ENCODE measurements at places on chromosomes 13 and 19.

DNA sequence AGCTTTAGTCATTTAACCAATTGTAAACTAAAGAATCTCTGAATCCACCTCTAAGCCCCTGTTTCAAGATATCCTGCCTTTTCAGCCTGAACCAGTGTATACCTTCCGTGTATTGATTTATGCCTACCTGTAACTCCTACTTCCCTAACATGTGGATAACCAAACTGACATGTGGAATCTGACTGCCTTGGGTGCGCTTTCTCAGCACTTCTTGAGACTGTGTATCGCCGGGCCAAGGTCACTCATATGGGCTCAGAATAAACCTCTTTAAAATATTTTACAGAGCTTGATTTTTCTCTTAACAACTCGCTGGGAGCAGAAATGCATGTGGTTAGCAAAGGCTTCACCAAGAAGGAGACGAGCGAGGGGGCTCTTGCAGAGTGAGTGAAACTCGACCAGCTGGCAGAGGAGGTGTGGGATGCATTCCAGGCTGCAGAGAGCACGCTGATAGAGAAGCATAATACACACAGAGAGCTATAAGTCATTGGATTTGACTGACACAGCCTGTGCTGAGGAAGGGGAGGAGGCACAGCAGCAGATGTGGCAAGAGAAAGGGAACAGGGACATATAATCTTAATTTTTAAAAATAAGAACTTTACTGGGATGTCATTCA, 268.2 kb upstream of the MAB21L1 start:
- DNase-seq = no peak

DNA sequence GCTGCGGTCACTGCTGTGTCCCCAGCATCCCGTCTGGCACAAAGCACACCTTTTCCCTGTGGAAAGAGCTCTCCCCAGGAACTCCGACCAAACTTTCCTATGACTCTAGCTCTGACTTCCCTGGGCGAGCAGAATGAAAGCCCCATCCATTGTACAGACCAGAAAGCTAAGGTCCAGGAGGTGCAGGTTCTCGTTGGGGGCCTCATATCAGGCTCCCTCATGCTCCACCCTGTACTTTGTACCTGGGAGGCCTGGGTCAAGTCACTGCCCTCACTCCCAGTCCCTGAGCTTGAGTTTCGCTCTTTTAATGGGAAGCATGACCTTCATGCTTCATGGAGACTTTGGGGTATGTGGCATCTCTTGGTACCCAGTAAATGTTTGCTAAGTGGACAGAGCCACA, 18.4 kb downstream of the CYTH2 start:
- no peak for DNase-seq

DNA sequence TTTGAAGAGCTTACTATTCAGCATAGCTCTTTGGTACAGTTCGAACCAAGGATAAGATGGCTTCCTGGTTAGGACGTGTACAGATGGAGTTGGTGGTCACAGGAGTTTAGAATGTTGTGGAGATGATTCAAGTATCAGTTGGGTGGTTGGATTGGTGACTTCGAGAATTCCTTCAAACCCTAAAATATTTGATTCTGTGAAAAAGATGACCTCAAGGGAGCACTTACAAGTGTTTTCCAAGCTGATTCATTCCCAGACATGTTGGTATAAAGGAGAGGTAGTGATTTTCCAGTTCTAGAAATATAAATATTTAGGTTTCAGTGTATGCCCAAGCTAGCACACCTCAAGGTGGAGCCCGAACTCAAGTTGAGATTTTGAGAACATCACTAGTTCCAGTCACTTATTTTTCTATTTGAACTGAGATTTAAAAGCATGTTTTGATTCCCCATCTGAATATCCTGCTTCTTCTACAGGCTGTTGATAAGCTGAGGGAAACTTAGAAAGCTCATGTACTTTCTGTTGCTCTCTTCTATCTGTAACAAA, 306.1 kb downstream of the DCT start:
- DNase-seq = no peak

DNA sequence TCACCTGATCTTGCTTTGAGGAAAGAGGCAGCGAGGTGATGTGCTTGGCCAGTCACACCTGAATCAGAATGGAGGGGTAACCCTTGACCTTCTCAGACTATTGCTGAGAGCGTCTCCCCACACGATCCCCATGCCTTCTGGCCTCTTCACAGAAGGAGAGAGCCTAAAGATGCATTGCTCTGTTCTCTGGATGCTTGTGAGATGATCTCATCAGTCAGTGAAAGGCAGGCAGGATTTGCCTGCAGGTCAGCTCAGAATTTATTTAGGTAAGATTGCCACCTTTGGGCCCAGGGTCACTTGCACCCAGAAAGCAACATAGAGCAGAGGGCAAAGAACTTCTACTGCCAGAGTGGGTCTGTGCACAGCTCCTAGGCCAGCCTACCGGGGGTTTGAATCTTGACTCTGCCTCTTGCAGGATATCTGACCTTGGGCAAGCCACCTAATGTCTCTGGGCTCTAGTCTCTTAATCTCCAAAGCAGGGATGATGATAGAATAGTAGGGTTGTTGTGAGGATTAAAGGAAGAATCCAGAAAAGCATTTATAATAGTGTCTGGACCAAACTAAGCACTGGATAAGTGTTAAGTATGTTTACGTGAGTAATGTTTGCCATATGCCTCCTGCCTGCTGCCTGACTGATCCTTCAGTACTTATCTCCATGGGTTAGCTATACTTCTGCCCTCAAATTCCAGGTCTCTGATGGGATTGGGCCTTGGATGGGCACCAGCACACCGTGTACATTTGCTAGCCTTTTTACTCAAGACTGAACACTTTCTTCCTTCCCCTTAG, 8.4 kb upstream of the FLT1 start:
- DNase-seq = no peak

DNA sequence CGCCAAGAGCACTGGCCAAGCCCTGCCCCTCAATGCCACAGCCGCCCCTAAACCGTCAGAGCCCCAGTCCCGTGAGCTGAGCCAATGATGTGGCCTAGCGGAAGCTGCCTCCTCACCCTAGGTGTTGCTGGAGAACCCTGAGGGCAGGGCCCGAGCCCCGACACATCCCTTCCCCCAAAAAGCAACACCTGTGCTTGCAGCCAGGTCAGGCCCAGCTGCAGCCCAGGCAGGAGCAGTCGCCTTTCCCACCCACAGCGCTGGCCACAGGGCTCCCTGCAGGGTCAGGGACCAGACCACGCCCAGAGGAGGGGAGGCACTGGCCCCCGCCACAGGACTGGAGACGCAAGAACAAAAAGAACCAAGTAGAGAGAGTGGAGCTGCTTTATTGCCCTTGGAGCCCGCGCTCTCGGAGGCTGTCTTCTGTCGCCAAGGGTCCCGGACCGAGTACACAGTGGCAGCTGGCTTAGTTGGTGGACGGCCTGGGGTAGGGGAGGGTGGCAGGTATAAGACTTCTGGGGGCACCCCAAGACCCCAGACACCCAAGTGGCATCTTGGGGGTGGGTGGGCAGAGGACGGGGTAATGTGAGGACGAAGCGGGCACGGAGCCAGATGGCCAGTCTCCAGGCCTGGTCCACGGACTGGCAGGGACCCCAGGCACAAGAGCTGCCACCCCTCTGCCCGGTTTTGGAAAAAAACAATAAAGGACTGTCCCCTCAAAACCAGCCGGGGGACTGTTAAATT, 3.3 kb downstream of the P2RY11 start:
- no peak for DNase-seq

DNA sequence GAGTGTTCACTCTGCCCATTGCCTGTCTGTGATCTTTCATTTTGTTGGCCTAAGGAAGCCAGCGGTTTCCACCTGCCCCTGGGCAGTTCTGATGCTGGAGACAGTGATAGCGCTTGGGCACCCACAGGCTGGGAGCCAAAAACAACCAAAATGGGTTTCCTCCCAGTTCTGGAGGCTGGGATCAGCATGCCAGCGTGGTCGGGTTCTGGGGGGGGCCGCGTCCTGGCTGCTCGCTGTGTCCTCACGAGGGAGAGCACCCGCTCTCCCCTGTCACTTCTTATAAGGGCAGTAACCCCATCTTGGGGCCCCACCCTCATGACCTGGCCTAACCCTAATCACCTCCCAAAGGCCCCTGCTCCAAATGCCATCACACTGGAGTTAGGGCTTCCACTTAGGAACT, 67.9 kb downstream of the RAB20 start:
- DNase-seq = no peak

- no peak for DNase-seq
Observed at GRCh38 chr13:24071423-24072075, 89.0 kb upstream of the SPATA13 start.

GRCh38 chr19:2353159-2353886, 6.7 kb upstream of the TMPRSS9 start:
- no peak for DNase-seq

DNA sequence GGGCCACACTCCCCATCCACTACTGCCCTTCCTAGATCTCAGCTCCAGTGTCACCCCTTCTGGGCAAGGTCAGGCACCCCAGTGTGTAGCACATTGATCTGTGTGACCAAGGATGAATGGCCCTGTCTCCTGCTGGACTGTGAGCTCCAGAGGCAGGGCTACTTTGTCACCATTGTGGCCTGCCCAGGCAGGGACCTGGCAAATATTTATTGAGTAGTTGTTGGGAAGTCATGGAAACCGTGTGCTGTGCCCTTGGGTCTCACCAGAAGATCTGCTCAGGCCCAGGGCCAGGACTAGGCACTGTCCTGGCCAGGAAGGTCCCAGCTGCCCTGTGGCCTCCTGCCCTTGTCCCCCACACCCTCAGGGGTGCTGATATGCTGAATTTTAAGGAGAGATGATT, 10.5 kb downstream of the NACC1 start:
- DNase-seq = no peak

GRCh38 chr13:43979492-43979891, 99.8 kb downstream of the LACC1 start:
- DNase-seq = no peak

GRCh38 chr13:40588101-40588500, 78.3 kb downstream of the FOXO1 start:
- DNase-seq = no peak

- no peak for DNase-seq
Observed at GRCh38 chr19:41263042-41263849, 926 bp upstream of the HNRNPUL1 start.

DNA sequence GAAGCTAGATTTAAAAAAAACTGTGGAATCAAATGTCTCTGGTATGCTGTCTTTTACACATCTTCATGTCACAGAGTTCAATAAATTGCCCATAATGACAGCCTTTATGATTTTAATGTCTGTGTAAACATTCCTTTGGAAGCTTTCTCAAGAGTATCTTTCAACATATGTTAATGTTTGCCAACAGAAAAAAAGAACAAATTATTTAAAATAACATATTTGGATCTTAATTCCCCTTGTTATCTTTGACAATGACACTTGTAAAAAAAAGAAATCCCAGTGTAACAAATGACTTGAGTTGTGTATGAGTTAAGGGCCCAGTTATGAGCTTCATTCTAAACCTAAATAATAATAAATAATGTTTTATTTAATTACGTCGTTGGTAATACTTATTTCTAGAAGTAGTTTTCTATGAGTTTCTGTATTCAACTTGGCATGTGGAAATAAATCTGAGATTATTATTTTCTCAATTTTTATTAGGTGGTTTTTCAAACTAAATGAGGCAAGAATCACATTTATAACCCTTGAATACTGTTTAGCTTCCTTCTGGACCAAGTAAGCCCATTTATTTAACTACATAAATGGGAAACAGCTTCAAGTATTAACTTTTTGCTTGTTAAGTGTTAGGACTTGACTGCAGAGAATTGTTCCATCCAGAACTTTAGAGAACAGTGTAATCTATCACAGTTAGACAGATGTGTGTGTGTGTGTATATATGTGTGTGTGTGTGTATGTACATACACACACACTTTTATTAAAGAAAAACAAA, 182.1 kb downstream of the POSTN start:
- no peak for DNase-seq

DNA sequence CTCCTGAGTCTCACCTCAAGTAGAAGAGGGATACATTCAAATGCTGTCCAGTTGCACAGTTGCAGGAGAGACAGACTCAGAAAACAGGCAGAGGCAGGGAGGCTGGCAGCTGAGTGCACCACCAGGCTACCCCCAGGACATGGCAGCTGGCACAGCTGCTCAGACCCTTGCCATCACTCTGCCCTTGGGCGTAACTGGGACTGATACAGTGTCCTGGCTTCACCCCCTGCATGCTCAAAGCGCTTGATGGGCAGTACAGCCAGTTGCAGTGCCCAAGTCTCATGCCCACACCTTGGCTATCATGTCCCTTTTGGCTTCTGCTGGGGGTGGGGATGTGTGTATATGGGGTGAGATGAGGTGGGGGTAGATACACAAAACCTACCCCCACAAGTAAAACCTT, 5.5 kb upstream of the PEPD start:
- no peak for DNase-seq

DNA sequence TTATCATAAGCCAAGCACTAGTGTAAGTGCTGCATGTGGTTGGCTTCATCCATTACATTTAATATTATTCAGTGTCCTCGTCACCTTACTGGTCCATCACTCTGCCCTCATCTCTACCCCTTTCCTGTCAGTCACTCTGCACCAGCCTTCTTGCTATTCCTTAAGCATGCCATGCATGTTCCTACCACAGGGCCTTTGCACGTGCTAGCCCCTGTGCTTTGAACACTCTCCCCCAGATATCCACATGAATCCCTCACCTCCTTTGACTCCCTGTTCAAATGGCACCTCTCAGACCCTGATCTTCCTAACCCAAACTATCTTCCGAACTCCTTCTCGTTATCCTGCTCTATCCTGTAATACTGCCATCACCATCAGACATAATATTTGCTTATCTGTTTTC, 3.2 kb upstream of the RELB start:
- DNase-seq = no peak

- no peak for DNase-seq
Observed at GRCh38 chr19:49473868-49474541, at the start of gene FLT3LG. Gene FLT3LG, plus strand, starts transcription at chr19:49474215. Its CDS starts 425 bp downstream, at chr19:49474640.

DNA sequence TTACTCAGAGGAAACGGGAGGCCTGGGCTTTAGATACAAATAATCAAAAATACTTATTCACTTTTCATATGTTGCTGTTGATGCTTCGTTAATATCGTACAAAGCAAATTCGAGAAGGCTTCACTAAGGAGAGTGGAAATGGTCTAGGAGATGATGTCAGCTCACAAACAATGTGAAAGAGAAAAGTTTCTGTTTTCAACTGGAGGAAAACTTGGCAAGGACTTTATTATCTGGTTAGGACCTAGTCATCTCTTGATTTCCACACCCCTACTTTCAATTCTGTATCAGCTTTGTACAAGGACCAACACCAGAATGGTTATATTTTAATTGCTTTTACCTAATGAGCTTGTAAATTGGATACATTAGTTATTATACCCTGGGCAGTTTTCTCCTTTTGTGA, 88.0 kb downstream of the SLC10A2 start:
- DNase-seq = no peak

GRCh38 chr13:48624016-48624415, 29.7 kb upstream of the CYSLTR2 start:
- no peak for DNase-seq

GRCh38 chr13:91632086-91632485, 233.7 kb downstream of the GPC5 start:
- DNase-seq = no peak

DNA sequence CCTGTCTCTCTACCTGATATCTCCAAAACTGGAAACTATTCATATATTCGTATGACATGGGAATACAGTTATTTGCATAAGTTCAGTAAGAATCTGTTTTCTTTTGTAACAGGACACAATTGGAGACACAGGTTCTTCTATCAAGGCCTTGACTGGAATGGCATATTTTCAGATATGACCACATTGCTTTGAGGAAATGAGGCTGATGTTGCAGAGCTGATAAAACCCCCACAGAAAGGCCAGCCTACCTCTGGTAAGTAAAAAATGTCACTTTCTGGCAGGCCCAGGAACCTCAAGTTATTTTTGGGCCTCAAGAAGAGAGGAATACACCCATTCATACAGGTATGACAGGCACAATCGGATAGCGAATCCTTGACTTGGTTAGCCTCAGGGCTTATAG, 29.5 kb upstream of the KBTBD6 start:
- no peak for DNase-seq

Measured in SIG-M5 (cell line).